ENCODE measurements at places on chromosomes 2 and 18.

DNA sequence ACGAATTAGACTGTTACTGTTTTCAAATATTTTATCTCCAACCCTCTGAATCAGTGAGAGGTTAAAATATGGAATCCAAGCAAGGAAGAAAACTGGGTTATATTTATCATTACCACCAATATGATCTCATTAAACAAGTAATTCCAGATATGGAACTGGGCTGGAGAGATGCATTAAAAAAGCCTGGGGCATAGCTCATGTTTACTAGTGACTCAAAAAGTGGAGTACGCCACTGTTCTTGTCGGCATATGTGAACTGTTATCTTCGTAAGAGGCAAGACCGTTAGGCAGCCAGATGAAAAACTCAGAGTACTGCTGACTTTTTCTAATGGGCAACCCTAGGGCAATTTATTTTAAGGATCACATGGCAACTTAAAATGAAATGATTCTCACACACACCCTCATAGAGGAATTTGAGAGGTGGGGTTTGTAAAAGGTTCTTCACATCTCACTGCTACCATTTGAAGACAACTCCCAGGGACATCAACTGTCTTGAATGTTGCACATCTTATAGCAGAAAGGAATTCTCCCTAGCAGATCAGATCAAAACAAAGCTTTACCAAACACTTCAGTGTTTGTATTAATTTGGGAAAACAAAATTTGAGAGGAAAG, 105.2 kb upstream of the TFCP2L1 start:
- DNase-seq = no peak

DNA sequence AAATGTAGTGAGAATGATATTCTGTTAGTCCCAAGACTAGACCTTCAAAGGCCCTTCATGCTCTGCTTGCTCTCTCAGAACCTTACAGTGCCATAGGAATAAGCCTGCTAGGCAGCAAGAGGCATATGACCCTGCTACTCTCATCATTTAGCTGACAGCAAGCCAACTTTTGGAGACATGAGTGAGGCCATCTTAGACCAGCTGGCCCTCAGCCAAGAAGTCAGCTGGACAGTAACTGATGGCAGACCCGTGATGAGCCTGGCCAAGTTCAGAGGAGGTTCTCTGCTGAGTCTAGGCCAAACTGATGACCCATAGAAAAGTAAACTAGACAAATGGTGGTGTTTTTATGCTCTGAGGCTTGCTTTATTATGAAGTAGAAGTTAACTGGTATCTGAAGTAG, 82.6 kb downstream of the C18orf54 start:
- DNase-seq = no peak

- DNase-seq = no peak
Measured at GRCh38 chr18:3907955-3908354, 458.0 kb downstream of the TGIF1 start.

DNA sequence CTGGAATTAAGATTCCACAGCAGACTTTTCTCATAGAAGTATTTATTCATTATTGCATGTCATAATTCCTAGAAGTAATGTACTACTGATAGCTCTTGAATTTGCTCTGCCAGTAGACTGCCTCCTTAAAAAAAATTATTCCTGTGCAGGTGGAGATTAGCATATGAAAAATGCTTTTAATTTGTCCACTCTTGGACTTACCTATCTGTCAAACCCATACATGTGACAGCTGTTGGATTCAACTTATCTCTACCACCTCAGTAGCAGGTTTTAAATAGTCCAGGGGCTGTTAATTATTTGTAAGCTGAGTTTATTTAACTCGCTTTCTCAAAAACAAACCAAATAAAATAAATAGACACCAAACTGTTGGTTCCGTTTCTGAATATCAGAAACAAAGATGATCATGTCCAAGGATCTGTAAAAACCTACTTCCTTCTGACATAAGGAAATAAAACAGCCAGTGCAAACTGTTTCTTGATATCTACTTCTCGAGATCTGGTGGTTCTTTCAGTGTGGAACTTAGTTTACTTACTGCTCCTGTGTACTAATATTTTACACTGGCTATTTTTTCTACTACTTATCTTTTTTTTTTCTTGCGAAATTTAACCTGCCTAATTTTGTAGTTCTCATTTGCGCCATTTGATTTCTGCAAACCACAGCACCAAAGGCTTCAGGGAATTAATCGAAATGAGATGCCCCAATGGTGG, 44.2 kb downstream of the ZEB2 start:
- DNase-seq = no peak

GRCh38 chr18:12745095-12745795, 42.4 kb downstream of the PSMG2 start:
- no peak for DNase-seq

GRCh38 chr2:212943351-212943750, 208.1 kb downstream of the IKZF2 start:
- no peak for DNase-seq

DNA sequence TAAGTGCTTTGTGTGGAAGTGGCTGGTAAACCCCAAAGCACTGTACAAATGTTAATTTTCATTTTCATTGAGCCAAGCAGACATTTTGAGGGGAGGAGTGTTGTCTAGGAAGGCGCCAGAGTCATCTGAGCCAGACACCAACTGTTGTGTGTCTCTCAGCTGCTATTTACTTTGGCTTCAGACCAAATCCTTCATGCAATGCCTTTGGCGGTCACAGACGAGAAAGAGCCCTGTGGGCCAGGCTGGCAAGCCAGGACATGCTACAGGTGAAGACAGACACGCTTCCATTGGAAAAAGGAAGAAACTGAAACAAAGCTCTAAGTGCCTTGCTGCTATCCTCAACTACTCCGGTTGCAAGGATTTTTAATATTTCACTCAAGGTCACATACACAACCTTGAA, 115.4 kb upstream of the CDC42EP3 start:
- no peak for DNase-seq

DNA sequence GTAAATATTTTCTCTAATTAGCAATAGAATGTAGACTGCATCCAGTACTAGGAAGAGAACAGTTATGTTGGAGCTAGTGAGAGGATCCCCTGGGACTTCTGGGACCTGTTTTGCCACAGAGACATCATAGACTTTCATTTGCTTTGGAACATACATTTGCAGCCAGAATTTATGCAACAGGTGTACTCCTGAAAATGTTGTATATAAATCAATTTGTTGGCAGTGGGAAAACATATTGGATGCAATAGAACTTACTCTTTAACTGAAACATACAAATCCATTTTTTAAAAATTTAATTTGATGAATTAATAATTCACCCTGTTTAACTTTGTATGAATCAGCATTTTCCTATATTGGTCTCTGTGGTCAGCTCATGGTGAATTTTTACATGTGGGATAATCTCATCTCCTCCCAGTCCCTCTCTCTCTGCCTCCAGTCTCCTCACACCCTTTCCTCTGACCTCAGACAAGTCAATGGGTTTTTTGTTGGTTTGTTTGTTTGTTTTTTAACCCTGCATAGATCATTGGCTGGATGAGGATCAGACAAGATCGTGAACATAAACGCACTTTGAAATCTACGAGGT, 263.0 kb downstream of the LPIN1 start:
- no peak for DNase-seq

DNA sequence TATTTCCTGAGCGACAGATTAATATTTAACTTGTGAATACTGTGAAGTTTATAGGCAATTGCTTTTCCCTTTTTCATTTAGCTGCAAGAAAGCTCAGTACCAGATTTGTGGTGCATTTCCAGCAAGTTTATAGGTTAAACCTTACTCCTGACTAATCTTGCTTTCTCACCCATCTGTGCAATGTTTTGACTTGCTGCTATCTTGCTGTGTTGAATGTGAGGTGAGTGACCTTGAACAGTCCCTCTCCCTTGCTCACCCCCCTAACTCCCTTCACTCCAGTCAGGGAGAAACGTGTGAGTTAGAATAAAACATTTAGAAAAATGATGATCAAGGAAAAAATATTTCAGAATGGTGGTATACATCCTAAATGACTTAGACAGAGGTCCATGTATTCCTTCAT, 39.8 kb upstream of the PARD3B start:
- no peak for DNase-seq

DNA sequence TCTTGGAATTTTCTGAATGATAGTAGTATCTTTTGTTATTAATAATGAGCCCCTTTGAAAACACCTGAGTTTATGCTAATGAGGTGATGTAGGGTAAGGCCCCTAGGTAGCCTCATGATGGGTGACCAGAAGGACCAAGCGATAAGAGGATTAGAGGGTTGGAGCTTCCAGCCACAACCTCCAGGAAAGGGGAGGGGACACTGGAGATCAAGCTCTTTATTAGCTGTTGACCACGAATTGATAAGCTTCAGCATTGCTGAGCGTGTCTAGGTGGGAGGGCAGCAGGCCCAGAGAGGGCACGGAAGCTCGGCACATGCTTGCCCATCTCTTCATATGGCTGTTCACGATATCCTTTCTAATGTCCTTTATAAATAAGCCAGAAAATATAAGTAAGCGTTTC, 39.0 kb downstream of the KIAA2012 start:
- no peak for DNase-seq

- DNase-seq = no peak
Measured at GRCh38 chr18:507636-508035, 7.1 kb upstream of the COLEC12 start.

GRCh38 chr2:202036601-202037037, 3.0 kb downstream of the FZD7 start:
- DNase-seq = no peak

- DNase-seq = no peak
Measured at GRCh38 chr2:84223191-84223590, 235.9 kb downstream of the SUCLG1 start.

DNA sequence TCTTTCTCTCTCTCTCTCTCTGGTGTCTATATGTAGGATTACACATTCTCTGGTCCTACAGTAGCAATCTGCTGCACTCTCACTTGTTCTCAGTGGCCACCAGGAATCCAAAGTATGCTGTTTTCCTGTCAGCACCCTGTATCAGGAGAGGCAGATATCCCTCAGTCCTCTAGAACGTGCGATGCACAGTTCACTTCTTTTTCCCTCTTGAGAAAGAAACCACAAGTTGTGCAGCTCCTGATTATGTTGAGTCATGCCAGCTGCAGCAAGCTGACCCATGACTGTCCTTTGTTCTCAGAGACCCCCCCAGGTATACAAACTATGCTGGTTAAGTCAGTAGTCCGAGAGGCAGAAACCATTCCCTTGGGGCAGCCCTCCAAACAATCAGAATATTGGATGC, 54.6 kb downstream of the LANCL1 start:
- DNase-seq = no peak
